Kidney epithelial cell (primary cell): ENCODE measurements at places on chromosomes 2 and 18. TPM values are rescaled to one million over a fixed set of nuclear protein-coding genes. Genes with fewer than 3 reads are reported as not detected.

GRCh38 chr2:144111437-144111836, 408.5 kb downstream of the ZEB2 start:
- no peak for DNase-seq

DNA sequence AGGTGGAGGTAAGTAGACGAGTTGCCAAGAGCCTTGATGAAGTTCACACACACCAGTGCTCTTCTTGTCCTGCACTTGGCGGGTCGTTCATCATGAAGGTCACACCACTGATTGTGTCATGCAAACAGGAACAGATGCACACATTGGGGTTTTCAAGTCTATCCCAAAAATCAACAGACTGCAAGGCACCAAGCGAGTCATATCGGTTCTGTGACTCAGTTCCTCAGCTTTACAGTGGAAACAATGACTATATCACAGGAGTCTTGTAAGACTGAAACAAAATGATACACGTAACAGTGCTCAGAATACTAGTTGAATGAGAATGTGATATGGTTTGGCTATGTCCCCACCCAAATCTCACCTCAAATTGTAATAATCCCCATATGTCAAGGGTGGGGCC, 526.9 kb upstream of the ID2 start:
- DNase-seq = no peak

- no peak for DNase-seq
These were observed 40.6 kb upstream of the MSTN start for GRCh38 chr2:190103144-190103543.

DNA sequence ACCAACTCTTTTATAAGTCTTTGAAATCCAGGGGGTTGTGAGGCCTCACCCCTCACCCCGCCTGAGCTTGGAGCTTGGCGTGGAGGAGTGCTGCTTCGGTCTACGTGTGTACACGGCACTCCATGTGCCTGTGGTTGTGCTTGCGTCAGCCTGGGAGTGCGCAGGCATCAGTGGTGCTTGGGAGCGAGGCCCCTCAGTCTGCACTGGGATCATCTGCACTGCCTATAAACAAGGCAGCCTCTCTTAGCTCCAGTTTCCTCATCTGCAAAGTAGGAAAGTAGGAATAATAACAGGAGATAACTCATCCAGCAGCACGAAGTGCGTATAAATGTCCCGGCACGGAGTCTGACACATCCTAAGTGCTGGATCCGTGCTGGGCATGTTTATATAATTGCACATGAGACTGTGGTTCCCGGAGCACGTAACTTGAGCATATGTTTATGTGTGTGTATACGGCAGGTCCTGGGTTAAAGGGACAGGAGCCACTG, 1.2 kb downstream of the GYPC start:
- DNase-seq = peak; percentile 29

GRCh38 chr2:162000431-162000830, 73.6 kb downstream of the DPP4 start:
- DNase-seq = no peak

The CCDC141 gene
- not detected in 2 replicates for total RNA-seq

The PHLPP1 gene
- total RNA-seq = 4.4 and 5.2 TPM in 2 replicates

The ZNF804A gene
- total RNA-seq = not detected in 2 replicates

DNA sequence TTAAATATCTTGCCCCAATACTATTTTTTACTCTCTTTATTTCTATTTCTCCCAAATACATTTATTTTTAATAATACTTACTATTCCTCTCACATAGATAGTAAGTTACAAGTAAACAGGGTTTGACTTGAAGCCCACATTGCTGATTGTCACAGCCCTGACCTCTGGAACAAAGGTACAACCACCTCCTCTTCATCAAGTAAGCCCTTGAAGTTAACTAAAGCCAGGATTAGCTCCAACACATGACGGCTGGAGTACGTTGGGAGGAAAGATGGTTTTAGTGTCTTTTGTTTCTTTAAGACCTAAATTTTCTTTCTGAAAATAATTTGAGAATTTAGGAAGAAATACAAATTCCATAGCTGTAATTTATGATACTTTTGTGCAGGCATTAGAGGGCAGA, 949 bp downstream of the MYOM1 start:
- no peak for DNase-seq

- DNase-seq = no peak
These were observed 10.1 kb downstream of the CPLX4 start for GRCh38 chr18:59308248-59308937.
